ENCODE measurements at places on chromosomes 16 and 17.

DNA sequence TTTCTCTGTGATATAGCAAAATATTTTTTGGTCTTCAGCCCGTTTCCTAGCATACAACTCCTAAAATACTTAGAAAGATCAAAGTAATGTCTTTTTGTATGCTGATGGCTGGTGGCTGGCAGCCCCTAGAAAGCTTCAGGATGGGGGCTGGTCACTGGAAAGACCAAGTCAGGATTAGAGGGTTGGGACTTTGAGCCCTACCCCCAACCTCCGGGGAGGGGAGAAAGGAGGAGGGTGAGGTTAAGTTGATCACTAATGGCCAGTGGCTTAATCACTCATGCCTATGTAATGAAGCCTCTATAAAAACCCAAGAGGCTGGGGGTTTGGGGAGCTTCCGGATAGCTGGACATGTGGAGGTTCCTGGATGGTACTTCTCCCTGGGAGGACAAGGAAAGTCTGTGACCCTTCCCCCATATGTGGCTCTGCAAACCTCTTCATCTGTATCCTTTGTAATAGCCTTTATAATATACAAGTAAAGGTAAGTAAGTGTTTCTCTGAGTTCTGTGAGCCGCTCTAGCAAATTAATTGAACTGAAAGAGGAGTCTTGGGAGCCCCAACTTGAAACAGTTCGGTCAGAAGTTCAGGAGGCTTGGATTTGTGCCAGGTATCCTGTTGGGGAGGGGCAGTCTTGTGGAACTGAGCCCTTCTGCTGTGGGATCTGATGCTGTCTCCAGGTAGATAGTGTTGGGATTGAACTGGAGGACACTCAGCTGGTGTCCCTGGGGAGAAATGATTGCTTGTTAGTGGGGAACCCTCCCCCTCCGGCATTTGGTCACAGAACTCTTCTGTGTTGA is 3.5 kb downstream of the SLC7A6 start:
- no peak for DNase-seq

GRCh38 chr16:30087181-30087898 is 4.4 kb downstream of the TBX6 start:
- no peak for DNase-seq

- no peak for DNase-seq
These were observed 118.4 kb upstream of the CDC42EP4 start for GRCh38 chr17:73430165-73430680.

GRCh38 chr17:45874151-45874550 is 20.2 kb upstream of the MAPT start:
- peak; percentile 28 for DNase-seq

DNA sequence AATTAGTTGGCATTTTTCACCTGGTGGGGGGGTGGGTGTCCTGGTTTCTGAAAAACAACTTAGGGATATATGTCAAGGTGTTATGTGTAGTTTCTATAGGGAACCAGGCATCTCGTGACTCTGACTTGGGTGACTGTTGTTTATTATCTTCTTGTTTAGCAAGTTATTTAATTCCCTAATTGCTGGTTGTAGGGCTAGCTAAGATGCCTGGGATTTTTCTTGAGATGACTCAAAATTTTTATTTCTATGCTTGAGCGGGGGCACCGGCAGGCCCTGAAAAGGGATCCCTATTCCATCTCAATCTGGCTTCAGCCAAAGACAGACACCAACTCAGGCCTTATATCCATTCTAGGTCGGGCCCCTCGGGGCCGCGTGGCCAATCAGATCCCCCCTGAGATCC is 3.2 kb downstream of the DPH1 start:
- DNase-seq, result no peak

Measured in central memory CD4-positive, alpha-beta T cell (primary cell).